ENCODE measurements at places on chromosomes 2 and 18. TPM values are rescaled to one million over a fixed set of nuclear protein-coding genes. Genes with fewer than 3 reads are reported as not detected.
A peak's percentile ranks its signal among the peaks of the same experiment; 100 is the strongest.

- H3K27ac ChIP-seq = no peak overlapping the region
- no peaks in the 10 kb centered on the region for H3K4me1 ChIP-seq
These were observed 42.4 kb upstream of the C1GALT1C1L start for GRCh38 chr2:43718530-43719124.

Gene GPR17
- not detected for total RNA-seq

DNA sequence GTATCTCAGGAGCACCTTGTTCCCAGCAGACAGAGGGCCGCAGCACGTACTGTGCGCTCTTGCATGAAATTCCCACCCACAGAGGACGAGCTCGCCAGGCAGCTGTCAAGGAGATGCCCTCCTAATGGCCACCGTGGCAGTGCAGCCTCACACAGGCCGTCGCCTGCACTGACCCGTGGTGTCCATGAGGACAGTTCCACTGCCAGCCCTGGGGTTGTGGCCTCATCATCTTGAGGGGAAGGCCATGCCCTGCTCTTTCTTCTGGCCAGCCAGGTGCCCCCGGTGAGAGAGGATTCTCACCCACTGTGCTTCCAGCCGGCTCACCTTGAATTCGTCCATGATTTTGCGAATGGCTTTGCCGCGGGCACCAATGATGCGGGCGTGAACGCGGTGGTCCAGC, 42.0 kb downstream of the ANO7 start:
- no peak for DNase-seq
- no peaks in the 10 kb centered on the region for H3K4me1 ChIP-seq
- peaks cover 52% of the 10 kb centered on the region for H3K36me3 ChIP-seq
- no peaks in the 10 kb centered on the region for H3K27me3 ChIP-seq
- no peak overlapping the region for H3K27ac ChIP-seq

- H3K4me3 ChIP-seq = no peak overlapping the region
- H3K4me1 ChIP-seq = peaks cover 25% of the 10 kb centered on the region
- H3K27me3 ChIP-seq = no peaks in the 10 kb centered on the region
- no peak overlapping the region for H3K27ac ChIP-seq
- no peak for DNase-seq
These were observed 136.8 kb upstream of the PKDCC start for GRCh38 chr2:41911033-41911432.

Gene GBX2
- total RNA-seq = not detected

Gene KCNF1
- total RNA-seq = 0.83 TPM

DNA sequence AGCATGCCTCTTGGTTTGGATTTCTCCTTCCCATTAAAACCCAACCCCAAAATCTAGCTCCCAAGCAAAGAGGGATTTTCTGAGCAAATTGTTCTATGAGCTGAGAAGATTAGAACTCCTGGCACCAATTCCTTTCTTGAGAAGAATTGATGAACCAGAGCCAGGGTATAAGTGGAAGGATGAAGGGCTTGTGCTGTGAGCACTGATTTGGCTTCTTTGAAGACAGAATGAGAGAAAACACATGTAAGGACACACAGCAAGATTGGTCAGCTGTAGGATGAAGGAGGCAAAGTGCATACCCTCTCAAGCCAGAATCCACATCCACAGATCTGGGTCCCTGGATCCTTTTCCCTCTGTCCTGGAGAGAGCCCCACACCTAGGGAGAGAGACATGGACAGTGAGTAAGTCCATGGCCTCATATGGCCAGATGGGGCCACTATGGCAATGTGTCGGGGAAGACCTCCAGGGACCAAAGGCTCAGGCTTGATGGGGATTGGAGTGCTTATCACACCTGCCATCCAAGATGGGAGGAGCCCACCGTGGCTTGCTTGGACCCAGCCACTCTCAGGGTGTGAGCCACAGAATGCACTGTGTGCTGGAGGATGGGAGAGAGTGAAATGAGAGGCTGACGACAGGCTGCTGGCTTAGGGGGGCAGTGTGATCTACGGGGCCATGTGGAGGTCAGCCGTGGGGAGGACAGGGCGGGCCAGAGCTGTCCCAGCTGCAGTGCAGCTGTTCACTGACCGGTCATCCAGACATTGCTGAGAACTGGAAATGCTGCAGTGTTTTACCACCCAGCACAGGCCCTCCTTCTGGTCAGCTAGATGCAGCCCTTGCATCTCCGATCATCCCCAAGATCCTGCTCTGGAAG, 339.8 kb downstream of the CYP26B1 start:
- H3K27me3 ChIP-seq = no peaks in the 10 kb centered on the region
- no peak overlapping the region for H3K27ac ChIP-seq
- no peaks in the 10 kb centered on the region for H3K36me3 ChIP-seq
- no peaks in the 10 kb centered on the region for H3K4me1 ChIP-seq
- no peak overlapping the region for H3K4me3 ChIP-seq

GRCh38 chr2:16218625-16219024, 278.3 kb downstream of the MYCN start:
- no peak overlapping the region for H3K4me3 ChIP-seq
- H3K4me1 ChIP-seq = no peaks in the 10 kb centered on the region
- peak; percentile 26 for DNase-seq
- no peaks in the 10 kb centered on the region for H3K27me3 ChIP-seq
- H3K27ac ChIP-seq = no peak overlapping the region

Gene IL1RL2
- 1.3 TPM for total RNA-seq

DNA sequence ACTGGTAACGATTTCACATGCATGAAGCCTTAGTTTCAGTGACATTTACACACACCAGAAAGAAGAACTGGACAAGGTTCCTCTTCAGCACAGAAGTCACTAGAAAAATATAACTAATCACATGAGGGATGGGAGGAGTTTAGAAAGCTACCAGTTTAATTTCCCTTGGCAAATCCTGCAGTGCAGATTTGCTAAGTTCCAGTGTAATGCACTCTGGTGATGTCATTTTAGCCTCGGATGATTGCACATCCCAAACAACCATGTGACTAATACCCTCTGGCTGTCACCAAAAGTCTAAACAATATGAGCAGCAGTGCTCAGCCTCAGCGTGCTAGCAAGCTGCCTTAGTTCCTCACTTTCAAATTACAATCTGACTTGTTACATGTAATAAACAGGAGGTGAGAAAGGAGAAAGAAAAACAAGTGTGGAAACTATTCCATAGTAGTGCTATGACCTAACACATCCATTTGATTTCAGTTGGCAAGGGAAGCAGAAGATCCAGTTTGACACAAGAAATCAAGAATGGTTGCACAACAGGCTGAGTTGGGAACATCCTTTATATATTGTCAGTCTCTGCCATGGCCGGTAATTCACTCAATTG, 35.3 kb upstream of the PPP1CB start:
- no peaks in the 10 kb centered on the region for H3K27me3 ChIP-seq
- peak overlapping the region; percentile 94 for H3K27ac ChIP-seq
- H3K36me3 ChIP-seq = no peaks in the 10 kb centered on the region

Gene LCT
- not detected for total RNA-seq

GRCh38 chr2:212424082-212424481, 114.5 kb downstream of the ERBB4 start:
- no peak overlapping the region for H3K27ac ChIP-seq
- H3K27me3 ChIP-seq = no peaks in the 10 kb centered on the region
- no peaks in the 10 kb centered on the region for H3K36me3 ChIP-seq
- no peaks in the 10 kb centered on the region for H3K4me1 ChIP-seq

- H3K4me3 ChIP-seq = no peak overlapping the region
- no peaks in the 10 kb centered on the region for H3K27me3 ChIP-seq
- H3K4me1 ChIP-seq = peaks cover 4% of the 10 kb centered on the region
- DNase-seq = peak; percentile 99
These were observed 30.4 kb downstream of the SRSF7 start for GRCh38 chr2:38720613-38721241.

DNA sequence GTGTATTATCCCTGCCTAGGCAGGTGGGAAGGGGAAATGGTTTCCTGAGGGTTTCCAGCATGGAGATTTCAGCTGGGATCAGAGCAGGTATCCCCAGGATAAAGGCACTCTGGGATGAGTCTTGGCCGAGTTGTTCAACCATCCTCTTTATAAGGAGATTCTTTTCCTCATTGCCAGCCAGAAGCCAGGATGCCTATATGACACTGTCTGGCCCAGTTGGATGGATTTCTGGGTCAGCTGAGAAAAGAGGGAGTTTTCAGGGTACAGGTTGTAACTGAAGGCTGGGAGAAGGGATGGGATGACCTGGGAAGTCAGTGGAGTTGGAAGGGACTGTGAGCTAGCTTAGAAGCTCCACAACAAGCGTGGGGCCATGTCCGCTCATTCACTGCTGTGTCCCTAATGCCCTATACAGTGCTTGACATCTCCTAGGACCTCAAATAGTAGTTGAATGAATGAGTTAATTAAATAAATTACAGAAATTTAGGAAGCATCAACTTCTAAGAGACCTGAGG, 8.3 kb downstream of the RHOB start:
- no peak overlapping the region for H3K27ac ChIP-seq
- no peak overlapping the region for H3K4me3 ChIP-seq
- no peak for DNase-seq
- H3K27me3 ChIP-seq = no peaks in the 10 kb centered on the region
- H3K36me3 ChIP-seq = no peaks in the 10 kb centered on the region

GRCh38 chr2:193584522-193584938, 1389.8 kb upstream of the TMEFF2 start:
- H3K27ac ChIP-seq = no peak overlapping the region
- no peaks in the 10 kb centered on the region for H3K27me3 ChIP-seq
- DNase-seq = no peak

Gene MYO5B
- 25.6 TPM for total RNA-seq

DNA sequence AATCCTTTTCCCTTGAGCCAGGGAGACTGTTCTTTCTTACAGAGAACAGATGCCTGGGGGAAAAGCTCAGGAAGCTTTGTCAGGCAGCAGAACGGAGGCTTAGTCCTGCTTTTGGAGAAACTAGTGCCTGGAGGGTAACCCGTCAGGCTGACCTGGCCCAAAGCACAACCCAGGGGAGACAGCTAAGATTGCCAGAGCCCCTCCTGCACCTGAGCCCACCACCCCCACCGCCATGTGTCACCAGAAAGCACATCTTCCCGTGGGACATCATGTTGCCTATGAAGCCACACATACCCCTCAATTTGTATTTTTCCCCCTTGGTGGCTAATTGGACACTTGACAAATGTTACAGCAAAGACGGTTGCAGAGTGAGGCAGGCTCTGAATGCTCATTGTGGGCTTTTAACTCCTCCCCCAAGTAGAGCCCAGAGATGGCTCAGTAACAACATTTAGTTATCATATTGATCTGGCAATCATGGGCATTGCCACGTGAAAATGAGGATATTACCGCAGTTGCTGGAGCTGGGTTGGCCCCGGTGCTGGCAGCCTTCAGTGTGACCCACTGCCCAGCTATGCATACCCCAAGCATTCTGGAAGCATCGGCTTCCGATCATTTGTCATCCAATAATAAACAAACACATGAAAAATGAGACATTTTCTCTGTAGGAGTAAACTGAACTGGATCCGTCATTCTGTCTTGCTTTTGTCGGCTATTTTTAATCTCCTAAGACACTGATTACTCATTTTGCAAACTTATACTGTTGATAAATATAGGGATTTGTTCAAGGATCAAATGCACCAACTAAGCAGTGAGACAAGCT, 229.5 kb downstream of the ATAD2B start:
- peak; percentile 7 for DNase-seq
- H3K4me1 ChIP-seq = peaks cover 7% of the 10 kb centered on the region
- H3K27me3 ChIP-seq = no peaks in the 10 kb centered on the region
- no peaks in the 10 kb centered on the region for H3K36me3 ChIP-seq

- peak; percentile 95 for DNase-seq
- H3K27ac ChIP-seq = no peak overlapping the region
- H3K36me3 ChIP-seq = no peaks in the 10 kb centered on the region
- peaks cover 13% of the 10 kb centered on the region for H3K4me1 ChIP-seq
These were observed 164.4 kb downstream of the ETAA1 start for GRCh38 chr2:67561457-67561965.

Gene TRIM43
- not detected for total RNA-seq

Gene GPR45
- not detected for total RNA-seq

DNA sequence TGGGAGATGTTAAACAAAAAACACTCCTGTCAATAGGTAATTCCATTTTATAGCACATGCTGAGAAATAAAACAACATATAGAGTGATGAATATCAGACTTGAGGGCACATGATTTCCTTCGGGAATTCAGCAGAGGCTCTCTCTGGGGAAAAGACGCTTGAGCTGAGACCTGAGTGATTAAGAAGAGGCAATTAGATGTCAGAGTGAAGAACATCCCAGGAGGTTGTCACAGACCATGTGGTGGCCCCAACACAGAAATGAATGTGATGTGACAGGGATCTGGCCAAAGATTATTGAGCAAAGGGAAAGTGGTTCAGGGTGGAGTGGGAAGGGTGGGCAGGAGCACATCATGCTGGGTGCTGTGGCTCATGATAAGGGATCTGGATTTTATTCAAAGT, 254.7 kb downstream of the RAD51AP2 start:
- no peaks in the 10 kb centered on the region for H3K36me3 ChIP-seq
- DNase-seq = no peak
- no peak overlapping the region for H3K27ac ChIP-seq

DNA sequence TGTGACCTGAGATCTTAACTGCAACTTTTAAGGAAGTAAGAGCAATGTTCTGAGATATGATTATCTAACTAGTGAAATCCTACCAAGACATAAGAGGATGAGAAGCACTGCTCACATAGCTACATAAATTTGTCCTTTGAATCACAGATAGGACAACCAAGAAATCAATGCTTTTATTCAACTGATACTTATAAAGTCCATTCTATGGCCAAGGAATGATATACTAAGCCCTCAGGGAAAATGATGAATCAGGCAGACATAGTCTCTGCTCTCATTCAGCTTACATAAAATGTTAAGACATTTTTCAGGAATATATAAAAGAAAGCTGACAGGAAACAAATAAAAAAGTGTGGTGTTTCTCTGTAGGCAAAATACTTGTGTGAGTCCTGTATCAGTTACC, 39.1 kb downstream of the PGAP1 start:
- no peak for DNase-seq
- H3K27ac ChIP-seq = no peak overlapping the region
- H3K36me3 ChIP-seq = peaks cover 2% of the 10 kb centered on the region

Gene STAT4
- 4.6 TPM for total RNA-seq

Gene ACMSD
- total RNA-seq = not detected

DNA sequence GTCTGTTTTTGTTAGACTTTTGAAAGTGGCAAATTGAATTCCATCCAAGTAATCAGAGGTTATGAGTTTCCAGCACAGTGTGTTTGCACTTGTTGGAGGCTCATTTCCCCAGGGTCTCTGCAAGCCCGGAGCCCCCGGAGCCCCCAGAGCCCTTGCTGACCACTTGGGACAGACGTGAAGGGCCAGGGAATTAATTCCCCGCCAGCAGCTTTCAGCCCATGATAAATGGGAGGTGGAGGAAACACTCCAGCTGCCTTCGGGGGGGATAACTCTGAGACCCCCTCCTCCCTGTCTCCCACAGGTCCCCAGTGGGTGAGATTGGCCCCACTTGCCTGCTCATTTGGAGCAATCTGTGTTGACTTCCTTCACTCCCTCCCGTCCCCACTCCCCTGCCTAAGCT, 79.2 kb downstream of the KLHL29 start:
- peaks cover 3% of the 10 kb centered on the region for H3K4me1 ChIP-seq
- no peaks in the 10 kb centered on the region for H3K27me3 ChIP-seq
- no peaks in the 10 kb centered on the region for H3K36me3 ChIP-seq
- no peak overlapping the region for H3K27ac ChIP-seq

Gene MEP1B
- total RNA-seq = not detected

- H3K36me3 ChIP-seq = no peaks in the 10 kb centered on the region
- no peak for DNase-seq
- no peak overlapping the region for H3K4me3 ChIP-seq
- no peaks in the 10 kb centered on the region for H3K4me1 ChIP-seq
- H3K27ac ChIP-seq = no peak overlapping the region
These were observed 93.5 kb downstream of the VWA3B start for GRCh38 chr2:98180456-98180855.

Measured in lung (tissue), 17 donors.